ENCODE measurements at places on chromosomes 2 and 18.

- no peak for DNase-seq
Observed at GRCh38 chr18:59566533-59566971, 130.7 kb downstream of the CCBE1 start.

- DNase-seq, result no peak
Observed at GRCh38 chr2:177296040-177296439, 31.5 kb upstream of the NFE2L2 start.

DNA sequence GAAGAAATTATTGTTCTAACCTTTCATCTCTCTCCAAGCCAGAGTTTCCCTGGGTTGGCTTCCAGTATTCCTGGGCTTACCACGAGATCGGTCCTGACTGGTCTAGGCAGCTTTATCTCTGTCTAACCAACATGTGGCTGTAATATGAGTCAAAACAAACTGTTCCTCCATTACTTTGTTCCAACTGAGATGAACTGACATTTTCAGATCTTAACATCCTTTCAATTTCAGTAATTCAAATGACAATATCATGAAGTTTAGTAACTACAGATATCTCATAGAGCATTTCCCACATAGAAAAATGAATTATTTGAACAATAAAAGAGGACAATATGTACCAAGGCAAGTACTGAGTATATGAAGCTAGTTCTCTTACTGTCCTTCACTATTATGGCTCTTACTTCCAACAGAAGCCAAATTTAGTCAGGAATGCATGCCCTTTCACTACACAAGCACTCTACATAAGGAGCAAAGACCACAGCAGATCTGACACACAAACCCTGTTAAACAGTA is 15.5 kb downstream of the SLC25A12 start:
- no peak for DNase-seq

- DNase-seq, result no peak
Observed at GRCh38 chr2:218003281-218003944, 618 bp upstream of the TNS1 start.

GRCh38 chr2:46325182-46325928 is 28.1 kb downstream of the EPAS1 start:
- no peak for DNase-seq

- no peak for DNase-seq
Observed at GRCh38 chr2:98781822-98782221, 50.9 kb upstream of the MGAT4A start.

Measured in stimulated activated CD4-positive, alpha-beta T cell treated with anti-CD3 and anti-CD28 coated beads, TNF-alpha, amount 100 ng/mL, for 48 hours (primary cell).